Subcutaneous adipose tissue (tissue), 4 donors: ENCODE measurements at places on chromosomes 2 and 18. TPM values are rescaled to one million over a fixed set of nuclear protein-coding genes. Genes with fewer than 3 reads are reported as not detected.

The NEB gene
- total RNA-seq, result 4.4 TPM

The TMEM200C gene
- not detected for total RNA-seq

The CCDC93 gene
- 30.3 TPM for total RNA-seq

The MOCOS gene
- total RNA-seq, result 4.6 TPM

The NYAP2 gene
- not detected for total RNA-seq
